ENCODE measurements at places on chromosomes 2 and 18. TPM values are rescaled to one million over a fixed set of nuclear protein-coding genes. Genes with fewer than 3 reads are reported as not detected.
A peak's percentile ranks its signal among the peaks of the same experiment; 100 is the strongest.

GRCh38 chr2:121974897-121975661 lies 219.6 kb downstream of the TSN start:
- H3K27me3 ChIP-seq = no peaks in the 10 kb centered on the region
- no peaks in the 10 kb centered on the region for H3K4me1 ChIP-seq
- DNase-seq = peak; percentile 49

DNA sequence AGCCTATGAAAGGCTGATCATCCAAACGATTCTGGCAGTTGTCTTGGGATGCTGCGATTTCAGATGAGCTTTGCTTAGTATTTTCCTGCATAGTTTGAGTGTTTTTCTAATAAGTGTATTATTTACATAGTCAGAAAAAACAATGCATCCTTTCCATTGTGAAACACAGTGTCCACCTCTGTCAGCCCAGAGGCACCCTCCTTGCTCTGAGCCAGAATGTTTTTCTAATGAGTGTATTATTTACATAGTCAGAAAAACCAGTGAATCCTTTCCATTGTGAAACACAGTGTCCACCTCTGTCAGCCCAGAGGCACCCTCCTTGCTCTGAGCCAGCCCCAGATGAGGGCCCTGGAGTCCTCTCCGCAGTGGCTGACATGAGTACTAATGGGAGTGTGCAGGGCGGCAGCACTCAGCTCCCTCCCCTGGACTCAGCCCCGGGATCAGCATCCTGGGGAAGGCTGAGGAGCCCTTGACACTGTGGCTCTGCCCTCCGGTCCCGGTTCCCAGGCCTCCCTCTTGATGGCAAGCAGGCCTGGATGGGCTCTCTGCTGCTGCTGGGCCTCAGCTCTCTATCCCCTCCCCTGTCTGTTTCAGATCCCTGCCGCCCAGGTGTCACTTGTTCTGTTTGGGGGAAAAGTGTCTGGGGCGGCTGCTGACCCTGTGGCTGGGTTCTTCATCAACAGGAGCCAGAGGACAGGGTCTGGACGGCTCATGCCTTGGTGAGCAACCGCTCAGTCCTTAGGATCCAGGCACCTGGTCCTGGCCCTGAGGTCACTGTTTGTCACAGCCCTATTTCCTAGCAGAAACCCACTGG lies 5.9 kb downstream of the MFSD2B start:
- no peak overlapping the region for H3K4me3 ChIP-seq
- H3K27ac ChIP-seq = no peak overlapping the region
- no peaks in the 10 kb centered on the region for H3K36me3 ChIP-seq
- DNase-seq = no peak
- H3K27me3 ChIP-seq = peaks cover 8% of the 10 kb centered on the region
- no peaks in the 10 kb centered on the region for H3K4me1 ChIP-seq

GRCh38 chr2:109531221-109531620 lies 82.5 kb downstream of the SEPTIN10 start:
- H3K36me3 ChIP-seq = no peaks in the 10 kb centered on the region
- H3K27me3 ChIP-seq = no peaks in the 10 kb centered on the region
- H3K4me1 ChIP-seq = no peaks in the 10 kb centered on the region
- H3K27ac ChIP-seq = no peak overlapping the region
- no peak overlapping the region for H3K4me3 ChIP-seq
- no peak for DNase-seq

- no peaks in the 10 kb centered on the region for H3K4me1 ChIP-seq
- no peak overlapping the region for H3K4me3 ChIP-seq
- no peaks in the 10 kb centered on the region for H3K27me3 ChIP-seq
These were observed 604.9 kb upstream of the CDH2 start for GRCh38 chr18:28781616-28782362.

RTP5 gene
- total RNA-seq = not detected

DNA sequence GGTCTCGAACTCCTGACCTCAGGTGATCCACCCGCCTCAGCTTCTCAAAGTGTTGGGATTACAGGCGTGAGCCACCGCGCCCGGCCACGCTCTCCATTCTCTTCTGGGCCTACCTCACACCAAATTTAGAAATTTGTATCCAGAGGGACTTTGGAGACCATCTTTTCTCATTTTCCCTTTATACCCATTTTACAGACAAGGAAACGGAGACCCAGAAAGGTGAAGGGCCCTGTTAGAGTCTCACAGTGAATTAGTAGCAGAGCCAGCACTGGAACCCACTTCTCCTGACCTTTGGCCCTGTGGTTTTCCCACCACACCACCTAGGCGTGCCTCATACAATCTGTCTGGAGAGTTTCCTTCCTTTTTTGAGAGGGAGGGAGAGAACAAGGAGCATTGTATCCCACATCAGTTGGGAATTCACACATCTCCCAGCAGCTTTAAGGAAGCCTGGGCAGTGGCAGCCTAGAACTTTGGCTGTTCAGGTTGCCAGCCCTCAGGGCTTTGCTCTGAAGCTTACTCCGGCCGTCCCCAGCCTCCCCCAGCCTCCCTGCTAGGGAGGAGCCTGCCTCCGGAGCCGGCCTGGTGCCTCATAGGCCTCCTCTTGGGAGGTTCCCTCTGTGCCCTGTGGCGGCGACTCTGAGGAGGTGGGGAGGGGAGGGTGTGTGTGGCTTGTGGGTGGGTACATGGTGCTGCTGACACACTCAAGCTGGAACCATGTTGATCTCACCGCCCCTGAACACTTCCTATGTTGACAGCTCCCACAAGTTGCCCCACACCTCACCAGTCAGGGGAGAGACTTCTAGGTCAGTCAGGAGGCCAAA lies 13.8 kb downstream of the FOSL2 start:
- peaks cover 37% of the 10 kb centered on the region for H3K36me3 ChIP-seq
- no peak for DNase-seq
- peaks cover 21% of the 10 kb centered on the region for H3K4me1 ChIP-seq
- no peaks in the 10 kb centered on the region for H3K27me3 ChIP-seq
- no peak overlapping the region for H3K4me3 ChIP-seq
- H3K27ac ChIP-seq = peak overlapping the region; percentile 43

DNA sequence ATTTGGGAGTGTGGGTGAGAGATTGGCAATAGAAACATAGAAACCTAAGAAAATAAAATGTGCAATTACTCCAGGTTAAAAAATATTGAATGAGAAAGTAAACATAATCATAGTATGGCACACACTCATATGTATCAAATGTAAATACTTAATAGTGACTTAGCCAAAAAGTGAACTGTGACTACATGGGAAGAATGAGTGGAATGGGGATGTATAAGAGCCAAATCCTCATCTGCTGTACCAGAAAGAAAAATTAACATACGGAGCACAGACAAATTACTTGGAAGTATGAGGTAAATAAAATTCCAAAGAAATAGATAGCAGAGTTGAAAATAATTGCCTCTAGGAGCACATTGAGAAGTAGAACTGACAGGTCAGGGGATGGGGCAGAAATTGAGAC lies 4.0 kb downstream of the FLACC1 start:
- no peak overlapping the region for H3K27ac ChIP-seq
- H3K4me3 ChIP-seq = no peak overlapping the region
- H3K27me3 ChIP-seq = no peaks in the 10 kb centered on the region

DNA sequence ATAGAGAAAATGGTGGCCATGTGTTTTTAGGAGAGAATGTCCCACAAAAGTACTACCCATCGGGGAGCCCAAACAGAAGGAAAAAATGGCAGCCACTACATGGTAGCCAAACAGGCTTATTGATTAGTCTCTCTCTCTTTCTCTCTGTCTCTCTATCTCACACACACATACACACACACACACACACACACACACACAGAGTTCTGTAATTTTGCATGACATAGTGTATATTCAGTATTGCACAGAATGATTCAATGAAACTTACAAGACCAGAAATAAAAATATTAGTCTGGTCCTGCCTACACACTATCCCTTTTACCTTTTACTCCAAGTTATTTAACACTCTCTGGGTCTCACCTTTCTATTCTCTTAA lies 124.8 kb upstream of the SLC39A10 start:
- H3K27me3 ChIP-seq = no peaks in the 10 kb centered on the region
- no peak for DNase-seq
- H3K36me3 ChIP-seq = no peaks in the 10 kb centered on the region
- no peak overlapping the region for H3K27ac ChIP-seq
- no peak overlapping the region for H3K4me3 ChIP-seq

GRCh38 chr2:199100326-199101110 lies 357.2 kb downstream of the SATB2 start:
- DNase-seq = no peak
- no peak overlapping the region for H3K4me3 ChIP-seq
- H3K27ac ChIP-seq = no peak overlapping the region
- no peaks in the 10 kb centered on the region for H3K4me1 ChIP-seq

- H3K4me1 ChIP-seq = no peaks in the 10 kb centered on the region
- no peak overlapping the region for H3K27ac ChIP-seq
- H3K27me3 ChIP-seq = no peaks in the 10 kb centered on the region
- H3K4me3 ChIP-seq = no peak overlapping the region
These were observed 259.6 kb downstream of the SS18 start for GRCh38 chr18:25830787-25831186.

GRCh38 chr18:9613550-9614400 lies 584 bp downstream of the PPP4R1 start:
- peak overlapping the region; percentile 73 for H3K27ac ChIP-seq
- H3K27me3 ChIP-seq = no peaks in the 10 kb centered on the region
- peak overlapping the region; percentile 52 for H3K4me3 ChIP-seq
- peaks cover 10% of the 10 kb centered on the region for H3K4me1 ChIP-seq

DNA sequence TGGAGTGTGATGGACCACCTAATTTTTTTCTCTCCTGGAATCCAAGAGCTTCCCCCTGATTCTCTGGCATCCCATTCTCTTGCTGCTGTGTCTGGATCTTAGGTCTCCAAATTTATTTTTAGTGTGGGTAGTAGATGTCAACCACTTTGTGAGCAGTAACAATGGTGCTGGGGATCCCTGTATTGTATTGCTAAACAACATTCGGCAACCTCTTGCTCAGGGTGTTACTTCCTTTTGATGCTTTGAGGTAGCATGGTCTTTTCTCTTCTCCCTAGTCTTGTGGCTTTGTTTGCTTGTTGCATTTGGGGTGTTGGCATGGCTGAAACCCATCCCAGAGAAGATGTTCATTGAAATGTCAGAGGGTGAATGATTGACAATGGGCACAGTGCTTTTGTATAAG lies 737.4 kb downstream of the BCL11A start:
- no peak overlapping the region for H3K27ac ChIP-seq
- H3K4me1 ChIP-seq = no peaks in the 10 kb centered on the region
- no peak for DNase-seq
- H3K27me3 ChIP-seq = no peaks in the 10 kb centered on the region

GRCh38 chr18:55513161-55513560 lies 74.8 kb downstream of the TCF4 start:
- DNase-seq = no peak
- H3K4me1 ChIP-seq = no peaks in the 10 kb centered on the region
- no peak overlapping the region for H3K27ac ChIP-seq
- no peak overlapping the region for H3K4me3 ChIP-seq
- H3K27me3 ChIP-seq = no peaks in the 10 kb centered on the region

TMEM17 gene
- 0.35 TPM for total RNA-seq

- no peaks in the 10 kb centered on the region for H3K4me1 ChIP-seq
- no peak for DNase-seq
- no peak overlapping the region for H3K27ac ChIP-seq
- no peak overlapping the region for H3K4me3 ChIP-seq
- no peaks in the 10 kb centered on the region for H3K36me3 ChIP-seq
These were observed 32.3 kb downstream of the STEAP3 start for GRCh38 chr2:119255760-119256581.

AFTPH gene
- total RNA-seq = 49.4 TPM

- no peak overlapping the region for H3K27ac ChIP-seq
- DNase-seq = no peak
- no peaks in the 10 kb centered on the region for H3K27me3 ChIP-seq
- H3K4me3 ChIP-seq = no peak overlapping the region
These were observed 6.1 kb downstream of the NCKAP1 start for GRCh38 chr2:183031911-183032794.

FEV gene
- 6.5 TPM for total RNA-seq

GRCh38 chr18:75660932-75661331 lies 233.4 kb upstream of the SMIM21 start:
- H3K27me3 ChIP-seq = no peaks in the 10 kb centered on the region
- DNase-seq = no peak
- H3K4me3 ChIP-seq = no peak overlapping the region
- H3K36me3 ChIP-seq = no peaks in the 10 kb centered on the region

- peaks cover 5% of the 10 kb centered on the region for H3K36me3 ChIP-seq
- H3K4me3 ChIP-seq = no peak overlapping the region
- no peaks in the 10 kb centered on the region for H3K27me3 ChIP-seq
- DNase-seq = no peak
- H3K4me1 ChIP-seq = no peaks in the 10 kb centered on the region
- H3K27ac ChIP-seq = no peak overlapping the region
These were observed 13.0 kb downstream of the POLR2D start for GRCh38 chr2:127844973-127845372.

GRCh38 chr2:27701676-27702075 lies 38.0 kb downstream of the SLC4A1AP start:
- no peaks in the 10 kb centered on the region for H3K27me3 ChIP-seq
- no peaks in the 10 kb centered on the region for H3K4me1 ChIP-seq
- no peak overlapping the region for H3K27ac ChIP-seq
- no peaks in the 10 kb centered on the region for H3K36me3 ChIP-seq
- H3K4me3 ChIP-seq = no peak overlapping the region

DNA sequence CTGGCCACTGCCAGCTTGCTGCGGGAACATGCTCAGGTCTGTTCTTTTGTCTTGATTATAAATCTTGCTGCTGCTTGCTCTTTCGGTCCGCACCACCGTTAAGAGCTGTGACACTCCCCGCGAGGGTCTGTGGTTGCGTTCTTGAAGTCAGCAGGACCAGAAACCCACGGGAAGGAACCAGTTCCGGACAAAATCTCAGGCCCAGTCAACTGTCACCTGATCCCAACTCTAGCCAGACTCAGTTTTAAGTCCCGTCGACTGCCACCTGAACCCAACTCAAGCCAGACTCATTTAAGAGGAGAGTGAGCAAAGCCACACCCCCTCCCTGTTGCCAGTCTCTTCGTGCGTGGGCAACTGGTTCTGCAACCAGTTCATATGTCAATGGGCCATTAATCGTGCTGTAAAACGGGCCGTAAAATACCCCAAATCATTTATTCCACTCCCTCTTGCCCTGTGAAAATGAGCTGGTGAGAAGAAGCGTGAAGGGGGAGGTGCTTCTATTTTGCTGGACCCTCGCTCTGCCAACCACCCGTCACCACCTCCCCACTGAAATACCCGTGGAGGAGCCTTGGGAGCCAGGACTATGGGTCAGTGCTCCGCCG lies 224.3 kb downstream of the NDUFA10 start:
- DNase-seq = no peak
- no peak overlapping the region for H3K4me3 ChIP-seq
- H3K27me3 ChIP-seq = no peaks in the 10 kb centered on the region
- H3K27ac ChIP-seq = no peak overlapping the region

GRCh38 chr2:117698819-117699218 lies 115.7 kb upstream of the DDX18 start:
- no peak overlapping the region for H3K4me3 ChIP-seq
- H3K27ac ChIP-seq = no peak overlapping the region

KCNS3 gene
- total RNA-seq = 10.7 TPM

DNA sequence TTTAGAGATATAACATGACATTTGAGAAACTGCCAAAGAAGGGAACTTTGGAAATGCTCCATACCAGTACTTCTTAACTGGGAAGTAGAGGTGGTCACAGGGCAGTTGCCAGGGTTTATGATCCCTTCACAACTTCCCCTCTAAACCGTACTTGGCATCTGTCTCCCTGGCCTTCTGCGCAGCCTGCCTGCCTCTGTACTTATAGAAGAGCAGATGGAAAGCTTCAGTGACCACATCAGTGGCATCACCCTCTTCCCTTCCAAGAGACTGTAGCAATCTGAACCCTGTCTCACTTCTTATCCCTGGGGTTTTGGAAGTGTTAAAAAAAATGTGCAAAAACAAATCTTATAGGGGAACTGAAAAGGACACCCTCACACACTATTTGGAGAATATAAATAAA lies 64.1 kb downstream of the EIF2AK3 start:
- H3K27me3 ChIP-seq = no peaks in the 10 kb centered on the region
- H3K4me1 ChIP-seq = no peaks in the 10 kb centered on the region
- no peak overlapping the region for H3K4me3 ChIP-seq
- H3K36me3 ChIP-seq = peaks cover 5% of the 10 kb centered on the region

All from colonic mucosa (tissue), 4 donors.